Cardiac septum (tissue), 1 donor: ENCODE measurements at places on chromosomes 4 and X.

- no peak for DNase-seq
These were observed 58.6 kb downstream of the AREG start for GRCh38 chr4:74503580-74503979.

GRCh38 chrX:16124201-16124600, 836 bp downstream of the GRPR start:
- DNase-seq, result no peak

DNA sequence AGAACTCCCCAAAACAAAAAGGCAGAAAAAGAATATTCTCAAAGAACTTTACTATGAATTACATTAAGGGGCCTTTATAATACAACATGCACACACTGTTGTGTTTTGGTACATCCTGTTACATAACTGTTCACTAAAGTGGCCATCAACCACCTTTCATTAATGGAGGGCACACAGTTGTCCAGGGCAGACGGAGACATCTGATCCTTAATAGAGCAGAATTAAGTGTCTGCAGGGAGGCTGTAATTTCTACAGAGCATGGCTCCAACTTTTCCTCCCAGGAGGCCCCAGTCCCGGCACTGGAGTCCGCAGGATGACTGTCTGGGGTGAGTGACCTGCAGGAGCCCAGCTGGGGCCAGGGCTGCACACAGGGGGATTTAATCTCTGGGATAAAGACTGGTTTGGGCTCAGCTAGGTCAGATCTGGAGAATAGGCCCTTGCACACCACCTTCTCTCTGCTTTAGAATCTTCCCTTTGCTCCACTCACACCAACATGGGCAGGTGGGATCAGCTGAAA, 233.4 kb downstream of the MAML3 start:
- no peak for DNase-seq

DNA sequence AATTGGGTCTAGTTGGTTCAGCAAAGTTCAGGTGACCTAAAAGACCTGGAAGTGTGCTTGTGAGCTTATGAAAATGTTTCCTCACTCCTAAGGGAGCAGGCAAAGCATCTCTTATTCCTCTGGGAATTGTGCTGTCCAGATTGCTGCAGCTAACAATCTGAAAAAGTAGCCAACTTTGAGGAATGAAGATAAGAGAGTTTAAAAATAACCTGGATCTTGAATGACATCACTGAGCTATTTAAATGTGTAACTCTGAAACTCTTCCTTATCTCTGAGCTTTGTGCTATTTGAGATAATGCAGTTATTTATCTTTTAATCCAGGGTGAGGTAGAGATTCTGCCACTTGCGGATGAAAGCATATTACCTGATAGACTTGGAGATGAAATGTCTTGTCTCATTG, 384.8 kb downstream of the PPP4R3C start:
- DNase-seq, result no peak
